ENCODE measurements at places on chromosomes 12 and 14.
A peak's percentile ranks its signal among the peaks of the same experiment; 100 is the strongest.

GRCh38 chr14:90256354-90257131 lies at the start of gene PSMC1:
Gene PSMC1, plus strand, starts transcription at chr14:90256553. Its CDS starts 45 bp downstream, at chr14:90256598.
- DNase-seq: peak; percentile 97

GRCh38 chr12:15996254-15996653 lies 85.1 kb downstream of the DERA start:
- DNase-seq: peak; percentile 43

GRCh38 chr14:91048265-91048664 lies 12.2 kb downstream of the RPS6KA5 start:
- no peak for DNase-seq

- DNase-seq: no peak
These were observed 7.5 kb downstream of the SIX1 start for GRCh38 chr14:60641742-60642269.

DNA sequence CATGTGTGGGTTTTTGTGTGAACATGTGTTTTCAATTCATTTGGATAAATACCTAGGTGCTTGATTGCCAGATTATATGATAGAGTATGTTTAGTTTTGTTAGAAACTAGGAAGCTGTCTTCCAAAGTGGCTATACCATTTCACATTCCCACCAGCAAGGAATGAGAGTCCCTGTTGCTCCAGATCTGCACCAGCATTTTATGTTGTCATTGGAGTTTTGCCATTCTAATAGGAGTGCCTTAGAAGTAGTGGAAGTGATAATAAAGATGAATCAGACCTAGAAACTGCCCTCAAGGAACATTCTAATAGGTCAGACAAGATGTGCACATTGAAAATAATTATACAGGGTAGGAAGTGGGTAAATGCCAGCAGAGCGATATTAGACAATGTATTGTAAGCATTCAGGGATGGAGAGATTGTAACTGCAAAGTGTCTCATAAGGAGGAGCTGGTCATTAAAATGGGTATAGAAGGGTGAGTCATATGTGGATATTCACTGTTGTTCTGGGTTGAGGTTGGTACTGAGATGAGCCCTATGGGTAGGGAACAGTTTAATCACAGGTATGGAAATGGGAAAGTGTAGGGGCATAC lies 71.4 kb downstream of the MNAT1 start:
- DNase-seq: no peak

All from NCI-H524 (cell line).